GM12878 (cell line): ENCODE measurements at places on chromosomes 2 and 18. TPM values are rescaled to one million over a fixed set of nuclear protein-coding genes. Genes with fewer than 3 reads are reported as not detected.

DNA sequence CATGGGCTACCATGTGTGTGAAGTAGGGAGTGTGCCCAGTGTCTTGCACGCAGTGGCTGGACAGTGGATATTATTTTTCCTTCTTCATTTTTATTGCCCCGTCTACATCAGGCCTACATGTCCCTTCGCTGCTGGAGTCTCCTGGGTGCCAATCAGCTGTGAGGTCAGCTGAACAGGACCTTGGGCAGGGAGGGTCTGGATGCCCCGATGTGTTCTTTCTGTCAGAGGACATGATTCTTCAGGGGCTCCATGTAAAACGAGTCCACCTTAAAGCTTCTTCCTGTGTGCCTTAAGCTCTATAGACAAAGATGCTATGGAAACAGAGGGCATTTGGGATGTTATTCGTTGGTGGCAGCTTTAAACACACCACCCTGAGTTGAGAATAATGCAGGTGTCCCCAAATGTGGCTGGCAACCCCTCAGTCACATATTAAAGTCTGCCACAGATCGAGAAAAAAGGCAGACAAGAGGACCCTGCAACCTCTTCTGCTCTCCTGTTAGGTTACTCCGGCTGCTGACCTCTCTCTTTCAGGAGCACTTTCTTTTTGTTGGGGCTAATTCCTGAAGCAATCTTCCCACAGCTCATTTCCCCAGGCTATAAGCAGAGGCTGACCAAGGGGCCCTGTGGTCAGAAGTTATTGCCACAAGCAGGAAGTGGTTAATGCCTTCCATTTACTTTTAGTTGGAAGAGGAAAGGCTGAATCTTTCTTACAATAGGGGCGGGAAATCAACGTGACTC, 20.0 kb downstream of the GREB1 start:
- no peaks in the 10 kb centered on the region for H3K4me1 ChIP-seq
- no peaks in the 10 kb centered on the region; the same call in 1 of the 2 replicates for H3K27me3 ChIP-seq
- no peak overlapping the region for H3K27ac ChIP-seq
- H3K36me3 ChIP-seq: no peaks in the 10 kb centered on the region

GRCh38 chr18:48961547-48961946, 10.8 kb upstream of the SMAD7 start:
- no peak overlapping the region for H3K27ac ChIP-seq
- DNase-seq: no peak
- H3K4me3 ChIP-seq: no peak overlapping the region
- H3K36me3 ChIP-seq: no peaks in the 10 kb centered on the region
- H3K27me3 ChIP-seq: no peaks in the 10 kb centered on the region; the same call in 1 of the 2 replicates

DNA sequence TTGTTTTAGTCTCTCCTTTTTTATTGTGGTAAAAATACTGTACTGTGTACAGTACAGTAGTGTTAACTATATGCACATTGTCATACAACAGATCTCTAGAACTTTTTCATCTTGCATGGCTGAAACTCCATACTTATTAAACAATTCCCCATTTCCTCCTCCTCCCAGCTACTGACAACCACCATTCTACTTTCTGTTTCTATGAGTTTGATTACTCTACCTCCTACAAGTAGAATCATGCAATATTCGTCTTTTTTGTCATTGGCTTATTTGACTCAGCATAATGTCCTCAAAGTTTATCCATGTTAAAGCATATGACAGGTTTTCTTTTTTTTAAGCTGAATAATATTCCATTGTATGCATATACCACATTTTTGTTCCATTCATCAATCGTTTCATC, 338.2 kb downstream of the AGPS start:
- no peak overlapping the region for H3K4me3 ChIP-seq
- no peak for DNase-seq
- H3K36me3 ChIP-seq: no peaks in the 10 kb centered on the region
- H3K27me3 ChIP-seq: no peaks in the 10 kb centered on the region
- no peaks in the 10 kb centered on the region for H3K4me1 ChIP-seq
- H3K27ac ChIP-seq: no peak overlapping the region

- no peaks in the 10 kb centered on the region for H3K36me3 ChIP-seq
- H3K4me3 ChIP-seq: no peak overlapping the region
- no peaks in the 10 kb centered on the region for H3K4me1 ChIP-seq
- no peak overlapping the region for H3K27ac ChIP-seq
- DNase-seq: no peak
- H3K27me3 ChIP-seq: no peaks in the 10 kb centered on the region; the same call in 1 of the 2 replicates
Observed at GRCh38 chr2:239472235-239472775, 71.5 kb upstream of the HDAC4 start.

DNA sequence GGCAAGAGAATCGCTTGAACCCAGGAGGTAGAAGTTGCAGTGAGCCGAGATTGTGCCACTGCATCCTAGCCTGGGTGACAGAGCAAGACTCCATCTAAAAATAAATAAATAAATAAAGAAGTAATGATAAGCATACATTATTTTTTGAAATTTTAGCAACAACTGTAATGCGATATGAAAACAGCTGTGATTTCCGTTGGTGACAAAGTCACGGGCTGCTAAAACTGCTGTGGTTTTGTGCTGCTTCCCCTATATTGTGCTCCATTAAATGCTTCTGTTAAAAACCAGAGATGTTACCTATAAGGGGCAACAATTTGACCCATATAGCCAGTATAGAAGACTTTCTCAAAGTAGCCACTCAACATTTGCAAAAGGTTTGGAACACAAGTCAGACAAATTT, 8.3 kb downstream of the TRIM54 start:
- H3K36me3 ChIP-seq: no peaks in the 10 kb centered on the region
- H3K27ac ChIP-seq: no peak overlapping the region
- H3K27me3 ChIP-seq: no peaks in the 10 kb centered on the region; the same call in 1 of the 2 replicates
- no peak for DNase-seq

- H3K36me3 ChIP-seq: no peaks in the 10 kb centered on the region
- H3K27ac ChIP-seq: no peak overlapping the region
- no peak overlapping the region for H3K4me3 ChIP-seq
- no peaks in the 10 kb centered on the region for H3K4me1 ChIP-seq
- H3K27me3 ChIP-seq: no peaks in the 10 kb centered on the region
- no peak for DNase-seq
Observed at GRCh38 chr2:167134381-167135072, 246.2 kb downstream of the XIRP2 start.

DNA sequence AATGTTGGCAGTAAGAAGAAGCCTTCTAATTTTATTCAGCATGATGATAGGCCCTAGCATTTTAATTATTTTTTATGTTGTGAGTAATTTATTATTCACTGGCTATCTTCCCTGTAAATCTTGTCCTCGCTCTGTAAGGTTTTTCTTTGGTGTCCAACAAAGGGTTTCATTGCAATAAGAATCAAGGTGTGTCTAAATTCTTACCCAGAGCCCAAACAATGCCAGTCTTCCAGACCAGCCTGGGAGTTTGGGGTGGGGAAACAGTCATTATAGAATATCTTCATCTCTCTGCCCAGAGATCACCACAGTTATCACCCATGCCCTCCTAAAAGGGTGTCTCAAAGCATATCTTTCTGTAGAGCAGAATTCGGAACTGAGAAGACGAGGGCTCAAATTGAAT, at the start of gene DSG4:
Gene DSG4, plus strand, starts transcription at position 301 of the 400 bp plus-strand sequence. CDS start 135 bp downstream, outside the sequence.
- no peak within 1 kb of the TSS for H3K27ac ChIP-seq
- DNase-seq: no peak
- no peaks in the 10 kb centered on the region for H3K36me3 ChIP-seq
- H3K4me1 ChIP-seq: no peaks in the 10 kb centered on the region
- H3K27me3 ChIP-seq: no peaks in the 10 kb centered on the region
- no peak within 1 kb of the TSS for H3K4me3 ChIP-seq

GRCh38 chr2:66436581-66437001, 1.7 kb downstream of the MEIS1 start:
- no peaks in the 10 kb centered on the region for H3K36me3 ChIP-seq
- no peak overlapping the region for H3K27ac ChIP-seq
- DNase-seq: no peak
- peaks cover 9% of the 10 kb centered on the region for H3K27me3 ChIP-seq

- H3K36me3 ChIP-seq: no peaks in the 10 kb centered on the region
- no peak for DNase-seq
- H3K4me3 ChIP-seq: no peak overlapping the region
- no peaks in the 10 kb centered on the region for H3K27me3 ChIP-seq
Observed at GRCh38 chr2:80185091-80185490, 119.5 kb downstream of the LRRTM1 start.

- no peak overlapping the region for H3K4me3 ChIP-seq
- H3K36me3 ChIP-seq: no peaks in the 10 kb centered on the region
Observed at GRCh38 chr2:38090928-38091327, 15.0 kb upstream of the CYP1B1 start.

- H3K36me3 ChIP-seq: no peaks in the 10 kb centered on the region
- H3K4me1 ChIP-seq: no peaks in the 10 kb centered on the region
- no peak overlapping the region for H3K27ac ChIP-seq
- no peaks in the 10 kb centered on the region; the same call in 1 of the 2 replicates for H3K27me3 ChIP-seq
- H3K4me3 ChIP-seq: no peak overlapping the region
Observed at GRCh38 chr18:8657873-8658470, 47.4 kb upstream of the MTCL1 start.

GRCh38 chr2:46849721-46850556, 65.7 kb downstream of the MCFD2 start:
- H3K4me3 ChIP-seq: no peak overlapping the region
- H3K36me3 ChIP-seq: no peaks in the 10 kb centered on the region
- H3K27me3 ChIP-seq: no peaks in the 10 kb centered on the region; the same call in 1 of the 2 replicates
- H3K4me1 ChIP-seq: no peaks in the 10 kb centered on the region
- no peak overlapping the region for H3K27ac ChIP-seq

DNA sequence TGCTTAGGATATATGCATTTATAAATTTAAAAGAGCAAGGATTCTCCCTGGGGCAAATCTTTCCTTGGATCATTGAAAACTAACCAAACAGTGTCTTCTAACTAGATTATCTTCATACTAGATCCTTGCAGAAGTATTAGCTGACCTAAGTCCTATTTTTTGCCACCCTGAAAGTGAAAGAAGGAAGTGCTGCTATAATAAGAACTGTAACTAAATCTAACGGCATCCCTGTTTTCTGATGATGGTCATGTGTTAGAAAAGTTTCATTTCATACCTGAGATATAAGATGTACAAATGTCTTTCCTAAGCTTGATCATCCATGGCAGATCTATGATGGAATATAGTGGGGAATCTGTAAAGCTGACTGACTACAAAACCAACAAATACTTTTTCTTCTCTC, 102.7 kb downstream of the MAP2 start:
- peaks cover 10% of the 10 kb centered on the region; the same call in 1 of the 2 replicates for H3K4me1 ChIP-seq
- no peaks in the 10 kb centered on the region for H3K36me3 ChIP-seq
- no peak overlapping the region for H3K27ac ChIP-seq
- H3K4me3 ChIP-seq: no peak overlapping the region
- DNase-seq: no peak

DNA sequence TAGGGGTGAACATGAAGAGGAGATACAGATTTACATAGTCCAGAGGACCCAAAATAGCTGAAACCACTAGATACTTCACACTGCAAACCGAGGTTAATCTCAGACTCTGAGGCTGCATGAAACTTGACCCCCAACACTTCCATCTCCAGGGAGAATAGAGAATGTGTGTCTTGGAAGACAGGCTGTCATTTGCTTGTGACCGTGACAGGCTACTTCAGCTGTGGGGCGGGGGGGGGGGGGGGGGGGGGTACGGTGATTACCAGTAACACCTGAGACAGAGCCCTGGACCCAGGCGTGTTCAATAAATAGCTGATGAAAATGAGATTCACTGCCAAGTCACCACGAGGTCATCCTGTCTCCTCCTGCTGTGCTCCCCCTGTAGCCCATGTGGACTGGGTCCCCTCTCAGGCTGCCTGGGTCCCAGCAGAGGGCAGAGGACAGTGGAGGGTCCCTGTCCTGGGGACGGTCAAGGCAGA, 5.7 kb upstream of the KLHL29 start:
- no peaks in the 10 kb centered on the region for H3K36me3 ChIP-seq
- no peak overlapping the region for H3K4me3 ChIP-seq
- H3K4me1 ChIP-seq: peaks cover 45% of the 10 kb centered on the region
- H3K27me3 ChIP-seq: no peaks in the 10 kb centered on the region

DNA sequence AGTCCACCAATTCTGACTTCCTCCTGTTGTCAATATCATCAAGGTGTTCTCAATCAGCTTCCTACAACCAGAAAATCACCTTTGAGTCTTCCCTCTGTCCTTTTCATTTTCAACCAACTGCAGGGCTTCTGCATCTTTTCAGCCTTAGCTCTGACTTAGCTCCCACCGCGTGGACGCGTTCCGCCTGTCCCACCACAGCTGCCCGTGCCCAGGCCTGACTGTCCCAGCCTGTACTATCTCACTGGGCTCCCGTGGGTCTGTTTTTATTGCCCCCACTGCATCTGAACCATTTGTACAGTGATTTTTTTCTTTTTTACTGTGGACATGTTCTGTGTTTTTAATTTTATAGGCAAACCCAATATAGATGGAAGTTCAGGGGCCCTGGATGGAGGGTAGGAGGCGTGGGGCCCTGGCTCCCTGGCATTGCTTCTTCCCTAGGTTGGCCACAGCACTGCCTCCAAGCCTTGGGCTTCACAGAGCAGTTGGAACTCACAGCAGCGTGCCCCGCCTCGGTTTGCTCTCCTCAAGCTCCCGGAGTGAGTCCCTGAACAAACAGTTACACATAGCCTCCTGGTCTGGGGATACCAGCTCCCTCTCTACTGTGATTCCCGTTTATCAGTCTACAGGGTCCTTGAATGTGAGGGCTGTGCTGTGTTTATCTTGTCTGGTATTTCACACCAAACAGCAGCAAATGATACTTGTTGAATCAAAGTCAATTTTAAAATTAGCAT, 280.6 kb upstream of the PXDN start:
- DNase-seq: no peak
- no peaks in the 10 kb centered on the region for H3K4me1 ChIP-seq
- no peak overlapping the region for H3K4me3 ChIP-seq
- H3K27ac ChIP-seq: no peak overlapping the region
- H3K27me3 ChIP-seq: no peaks in the 10 kb centered on the region
- no peaks in the 10 kb centered on the region for H3K36me3 ChIP-seq

- no peaks in the 10 kb centered on the region for H3K4me1 ChIP-seq
- no peak overlapping the region for H3K27ac ChIP-seq
- DNase-seq: no peak
- no peaks in the 10 kb centered on the region for H3K36me3 ChIP-seq
- no peaks in the 10 kb centered on the region; the same call in 1 of the 2 replicates for H3K27me3 ChIP-seq
Observed at GRCh38 chr18:75548353-75548905, 120.9 kb upstream of the SMIM21 start.

DNA sequence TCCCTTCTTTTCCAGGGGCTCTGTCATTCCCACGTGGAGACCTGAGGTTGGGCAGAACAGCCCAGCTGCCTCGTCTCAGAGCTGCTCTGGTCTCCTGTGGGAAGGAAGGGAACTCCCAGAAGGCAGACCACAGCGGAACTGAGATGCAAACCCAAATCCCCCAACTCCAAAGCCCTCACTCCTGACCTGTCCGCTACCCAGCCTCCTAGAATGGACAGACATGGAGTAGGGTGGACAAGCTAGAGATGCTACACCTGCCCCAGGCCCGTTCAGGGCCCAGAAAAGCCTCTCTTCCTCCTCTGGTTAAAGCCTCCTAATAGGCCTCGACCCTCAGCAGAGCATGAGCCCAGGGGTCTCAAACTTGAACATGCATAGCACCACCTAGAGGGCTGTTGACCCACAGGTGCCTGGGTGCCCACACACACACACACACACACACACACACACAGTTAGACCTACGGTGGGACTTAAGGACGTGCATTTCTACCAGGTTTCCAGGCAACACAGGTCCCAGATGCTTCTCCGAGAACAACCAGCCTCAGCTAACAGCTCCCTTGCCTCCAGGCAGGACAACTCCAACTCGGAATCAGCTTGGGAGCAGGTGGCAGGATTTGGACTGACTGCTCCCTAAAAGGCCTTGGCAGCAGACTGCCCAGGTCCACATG, 93.5 kb downstream of the TNS1 start:
- H3K27me3 ChIP-seq: peaks cover 7% of the 10 kb centered on the region
- H3K4me3 ChIP-seq: no peak overlapping the region
- H3K27ac ChIP-seq: no peak overlapping the region
- no peak for DNase-seq
- no peaks in the 10 kb centered on the region for H3K36me3 ChIP-seq

The CROCC2 gene
- not detected in 2 replicates for polyA plus RNA-seq

The FLACC1 gene
- 0.48 TPM in 1 of 2 replicates, not detected in the other for polyA plus RNA-seq

The SIX3 gene
- polyA plus RNA-seq: 0.07 TPM in 1 of 2 replicates, not detected in the other

The IL1RN gene
- polyA plus RNA-seq: not detected in 2 replicates

The CRYGD gene
- not detected in 2 replicates for polyA plus RNA-seq

The RNF144A gene
- 0.19 and 0.40 TPM in 2 replicates for polyA plus RNA-seq

The CDH19 gene
- not detected in 2 replicates for polyA plus RNA-seq

The GALNT5 gene
- polyA plus RNA-seq: 0.03 TPM in 1 of 2 replicates, not detected in the other
